CD4-positive, CD25-positive, alpha-beta regulatory T cell (primary cell): ENCODE measurements at places on chromosomes 2 and 18.

GRCh38 chr18:44680273-44681075 is at the start of gene SETBP1:
TSS of gene SETBP1 (plus strand) at chr18:44680888. CDS start at chr18:44701347, 20,459 bp downstream.
- H3K4me3 ChIP-seq, result peak within 1 kb of the TSS; percentile 50
- H3K4me1 ChIP-seq, result peaks cover 4% of the 10 kb centered on the region
- DNase-seq, result no peak
- H3K27ac ChIP-seq, result no peak within 1 kb of the TSS
- H3K36me3 ChIP-seq, result no peaks in the 10 kb centered on the region

DNA sequence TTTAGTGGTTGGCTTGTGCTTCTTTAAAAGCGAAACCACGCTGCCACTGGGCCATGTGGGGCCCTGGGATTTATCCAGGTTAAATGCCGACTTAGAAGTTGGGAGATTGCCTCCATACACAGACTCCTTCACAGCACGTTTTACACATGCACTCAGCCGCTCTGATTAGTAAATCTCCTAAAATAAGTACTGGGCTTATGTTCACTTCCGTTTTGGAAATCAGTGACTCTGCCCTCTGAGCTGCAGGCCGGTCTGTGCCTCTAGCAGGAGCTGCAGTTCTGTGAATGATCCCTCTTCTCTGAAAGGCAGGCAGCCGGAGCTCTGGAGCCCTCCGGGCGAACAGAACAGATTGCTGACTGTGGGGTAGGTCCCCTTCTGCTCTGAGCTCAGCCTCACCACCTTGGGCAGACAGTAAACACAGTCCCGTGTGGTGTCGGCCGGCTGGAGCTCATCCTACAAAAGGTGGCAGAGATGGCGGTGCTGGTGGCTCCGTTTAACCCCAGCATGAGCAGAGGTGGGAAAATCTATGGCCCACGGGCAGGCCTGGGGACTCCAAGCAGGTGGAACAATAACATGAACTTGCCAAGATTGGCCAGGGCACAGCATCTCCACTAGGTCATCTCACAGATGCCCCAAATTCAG is 9.8 kb upstream of the RAB17 start:
- H3K4me1 ChIP-seq, result peaks cover 17% of the 10 kb centered on the region
- no peak overlapping the region for H3K27ac ChIP-seq

GRCh38 chr2:192559587-192559986 is 364.9 kb upstream of the TMEFF2 start:
- no peak for DNase-seq
- H3K27me3 ChIP-seq, result no peaks in the 10 kb centered on the region
- no peak overlapping the region for H3K4me3 ChIP-seq
- no peaks in the 10 kb centered on the region for H3K36me3 ChIP-seq
- no peak overlapping the region for H3K27ac ChIP-seq

GRCh38 chr2:8863331-8863953 is 26.0 kb upstream of the KIDINS220 start:
- peaks cover 10% of the 10 kb centered on the region for H3K27me3 ChIP-seq
- no peaks in the 10 kb centered on the region for H3K36me3 ChIP-seq
- DNase-seq, result no peak
- H3K4me1 ChIP-seq, result no peaks in the 10 kb centered on the region
- H3K4me3 ChIP-seq, result no peak overlapping the region
